ENCODE measurements at places on chromosomes 5 and 9.
A peak's percentile ranks its signal among the peaks of the same experiment; 100 is the strongest.

GRCh38 chr9:2281803-2282185 lies 266.6 kb downstream of the SMARCA2 start:
- no peak for DNase-seq

DNA sequence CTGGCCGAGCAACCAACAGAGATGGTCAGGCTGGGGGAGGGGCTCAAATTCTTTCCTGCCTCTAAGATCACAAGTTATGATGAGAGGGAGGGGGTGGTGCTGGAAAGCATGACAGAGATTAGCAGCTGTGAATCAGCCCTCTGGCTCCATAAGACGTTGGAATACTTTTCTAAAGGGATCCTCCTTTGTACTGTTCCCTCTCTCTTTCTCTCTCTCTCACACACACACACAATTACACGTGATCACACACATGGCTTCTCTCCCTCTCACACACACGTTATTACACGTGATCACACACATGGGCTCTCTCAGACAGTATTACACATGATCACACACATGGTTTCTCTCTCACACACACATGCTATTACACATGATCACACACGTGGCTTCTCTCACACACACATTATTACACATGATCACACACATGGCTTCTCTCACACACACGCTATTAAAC lies at the start of gene SLC45A2:
Gene SLC45A2 (minus strand): TSS at position 23 of the 454 bp plus-strand sequence. CDS start 110 bp downstream, outside the sequence.
- no peak for DNase-seq

GRCh38 chr5:181246276-181247049 lies 2.8 kb upstream of the RACK1 start:
- DNase-seq, result peak; percentile 72

DNA sequence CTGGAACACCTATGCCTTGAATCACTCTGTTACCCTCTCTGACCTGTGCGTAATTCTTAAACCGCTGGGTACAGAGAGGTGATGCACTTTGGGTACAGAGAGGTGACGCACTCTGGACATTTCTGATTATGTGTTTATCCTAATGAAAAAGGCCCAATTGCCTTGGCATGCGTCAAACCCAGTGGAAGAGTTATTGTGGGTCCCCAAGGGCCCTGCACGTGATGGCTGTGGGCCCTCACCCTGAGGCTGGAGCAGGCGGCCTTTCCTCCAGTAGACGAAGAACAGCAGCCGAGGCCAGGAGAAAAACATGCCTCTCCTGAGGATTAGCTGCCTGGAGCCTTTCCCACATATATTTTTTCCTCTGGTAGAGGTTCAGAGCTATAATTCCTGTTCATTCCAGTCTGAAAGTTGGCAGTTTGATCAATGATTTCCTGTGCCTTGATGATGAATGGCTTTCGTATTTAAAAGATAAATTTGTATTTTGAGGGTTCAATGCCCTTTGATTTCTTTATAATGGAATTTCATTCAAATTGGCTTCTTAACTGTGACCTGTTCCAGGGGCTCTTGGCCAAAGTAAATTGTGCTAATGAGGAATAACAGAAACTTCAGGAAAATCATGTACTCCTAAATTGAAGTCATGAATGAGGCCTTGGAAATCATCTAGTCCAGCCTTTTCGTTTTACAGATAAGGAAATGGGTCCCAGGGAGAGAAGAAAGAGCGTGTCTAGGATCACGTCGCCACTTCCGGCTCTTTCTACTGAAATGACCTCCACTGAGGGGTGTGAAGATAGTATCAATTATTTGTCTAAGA lies 22.8 kb downstream of the ACER2 start:
- DNase-seq, result no peak

DNA sequence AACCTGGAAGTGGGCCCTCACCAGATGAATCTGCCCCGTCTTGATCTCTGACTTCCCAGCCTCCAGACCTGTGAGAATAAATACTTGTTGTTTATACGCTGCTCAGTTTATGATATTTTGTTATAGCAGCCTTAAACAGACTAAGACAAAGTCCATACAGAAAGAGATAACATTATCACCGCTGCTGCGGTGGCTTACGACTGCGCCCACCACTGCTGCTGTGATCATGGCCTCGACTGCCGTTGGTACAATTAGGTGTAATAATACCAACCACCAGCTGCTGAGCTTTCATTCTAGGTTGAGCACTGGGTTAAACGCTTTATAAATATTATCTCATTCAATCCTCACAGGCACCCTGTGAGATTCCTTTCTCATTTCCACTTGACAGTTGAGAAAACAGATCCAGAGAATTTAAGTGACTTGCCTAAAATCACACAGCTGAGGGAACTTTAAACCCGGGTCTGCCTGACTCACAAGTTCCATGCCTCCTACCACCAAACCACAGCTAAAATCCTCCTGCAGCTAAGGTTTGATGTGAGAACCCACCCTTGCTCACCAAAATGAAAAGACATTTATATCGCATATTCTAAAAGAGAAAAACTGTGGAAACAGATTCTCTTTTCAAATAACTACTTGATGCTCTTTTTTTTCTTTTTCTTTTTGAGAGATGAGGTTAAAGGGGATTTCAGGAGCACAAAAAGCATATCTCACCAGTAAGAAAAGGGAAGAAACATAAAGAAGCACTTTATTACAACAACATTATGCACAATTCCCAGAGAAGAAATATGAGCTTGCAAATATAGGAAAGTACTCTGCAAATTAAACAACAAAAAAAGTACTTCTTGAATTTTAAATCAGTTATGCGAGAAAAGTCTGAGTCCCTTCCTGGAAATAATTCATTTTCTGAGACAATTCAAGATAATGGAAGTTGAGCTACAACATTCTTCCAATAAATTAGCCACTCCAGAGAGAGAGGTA lies 23.9 kb downstream of the GOLM1 start:
- no peak for DNase-seq

DNA sequence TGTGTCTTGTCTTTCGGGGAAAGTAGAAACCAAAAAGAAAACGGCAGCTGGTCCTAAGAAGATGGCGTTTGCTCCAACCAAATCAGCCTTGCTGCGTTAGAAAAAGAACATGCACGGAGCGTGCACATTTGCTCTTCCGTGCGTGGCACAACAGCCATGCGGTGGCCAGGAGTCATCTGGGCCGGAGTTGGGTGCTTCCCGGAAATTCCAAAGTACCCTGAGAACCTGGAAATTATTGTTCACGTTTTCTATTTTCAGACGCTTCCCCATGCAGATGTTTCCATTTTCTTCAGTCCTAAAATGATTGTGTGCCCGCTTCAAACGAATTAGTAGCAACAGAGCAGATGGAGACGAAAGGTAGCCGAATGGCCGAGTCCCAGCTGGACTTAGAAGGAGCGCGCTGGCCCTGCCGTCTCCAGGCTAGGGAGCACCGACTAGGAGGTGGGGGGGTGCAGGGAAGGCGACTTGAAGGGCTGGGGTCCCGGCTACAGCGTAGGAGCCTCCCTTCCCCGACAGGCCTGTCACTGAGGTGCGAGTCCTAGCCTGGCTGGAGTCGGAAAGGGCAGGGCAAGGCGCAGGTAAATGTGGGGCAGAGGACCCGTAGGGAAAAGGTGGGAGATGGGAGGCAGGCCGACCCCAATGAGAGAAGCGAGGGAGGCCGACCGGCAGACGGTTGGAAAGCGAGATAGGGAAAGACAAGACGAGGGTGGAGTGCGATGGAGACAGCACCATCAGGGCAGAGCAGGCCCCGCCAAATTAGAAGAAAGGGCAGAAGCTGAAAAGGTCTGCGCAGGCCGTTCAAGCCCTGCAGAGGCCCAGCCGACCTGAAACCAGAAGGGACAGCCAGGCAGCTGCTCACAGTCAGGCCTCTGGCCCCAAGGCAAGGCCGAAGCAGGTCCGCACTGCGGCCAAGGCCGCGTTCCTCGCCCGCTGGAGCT lies 1.4 kb downstream of the BARX1 start:
- DNase-seq, result no peak

DNA sequence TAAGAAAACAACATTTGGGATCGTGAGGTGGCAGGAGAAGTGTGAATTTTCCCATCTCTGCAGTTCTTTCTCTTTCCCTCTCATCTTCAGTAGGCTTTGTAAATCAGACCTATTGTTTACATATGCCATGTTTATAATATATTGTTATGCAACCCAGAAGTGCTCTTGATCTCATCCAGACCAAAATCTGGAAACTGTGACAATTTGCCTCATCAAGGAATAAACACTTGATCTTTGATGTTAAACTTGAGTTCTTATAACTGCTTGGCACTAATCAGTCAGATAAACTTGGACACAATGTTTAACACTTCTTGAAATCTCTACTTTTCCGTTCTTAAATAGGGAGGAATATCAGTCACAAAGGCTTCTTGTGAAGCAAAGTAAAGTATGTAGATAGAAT lies 384.7 kb downstream of the DMRT2 start:
- no peak for DNase-seq

- DNase-seq, result no peak
Measured at GRCh38 chr5:54404568-54404967, 50.9 kb upstream of the HSPB3 start.

DNA sequence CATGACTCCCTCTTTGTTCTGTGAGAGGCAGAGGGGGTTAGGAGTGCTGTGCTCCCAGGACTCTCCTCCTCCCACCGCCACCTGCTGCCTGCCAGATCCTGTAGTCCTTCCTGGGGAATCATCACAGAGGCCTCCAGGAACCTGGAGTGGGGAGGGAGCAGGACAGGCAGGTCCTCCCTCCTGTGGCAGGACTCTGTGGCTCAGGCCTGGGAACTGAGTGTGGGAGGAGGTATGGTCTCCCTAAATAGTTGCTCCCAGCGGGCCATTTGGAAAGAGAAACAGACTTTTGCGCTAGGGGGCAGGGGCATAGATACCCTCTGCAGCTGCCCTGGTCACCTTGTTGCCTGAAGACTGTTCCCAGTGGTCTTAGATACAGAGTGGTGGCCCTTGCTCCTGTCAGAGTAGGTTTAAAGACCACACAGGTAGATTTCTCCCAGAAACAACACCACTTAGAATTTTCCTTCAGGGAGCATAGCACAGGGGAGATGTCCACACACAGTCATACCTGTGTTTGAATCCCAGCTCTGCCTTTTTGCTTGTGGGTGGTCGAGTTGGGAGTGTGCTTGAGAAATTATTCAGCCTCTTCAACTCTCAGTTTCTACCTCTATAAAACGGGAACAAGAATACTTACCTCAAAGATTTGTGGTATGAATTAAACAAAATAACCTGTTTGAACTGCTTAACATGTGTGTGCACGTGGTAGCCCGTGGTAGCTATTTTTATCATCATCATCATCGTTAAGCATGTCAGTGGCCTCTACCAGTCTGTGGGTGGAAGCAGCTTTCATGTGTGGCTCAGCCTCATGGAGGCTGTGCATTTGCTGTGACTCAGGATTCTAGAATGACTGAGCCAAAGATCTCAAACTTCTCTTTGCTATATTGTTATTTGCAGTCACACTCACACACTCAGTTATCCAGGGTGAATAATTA lies 55.8 kb downstream of the SLC22A5 start:
- peak; percentile 82 for DNase-seq

GRCh38 chr5:136134653-136135052 lies 2.0 kb downstream of the SMAD5 start:
- DNase-seq, result no peak

DNA sequence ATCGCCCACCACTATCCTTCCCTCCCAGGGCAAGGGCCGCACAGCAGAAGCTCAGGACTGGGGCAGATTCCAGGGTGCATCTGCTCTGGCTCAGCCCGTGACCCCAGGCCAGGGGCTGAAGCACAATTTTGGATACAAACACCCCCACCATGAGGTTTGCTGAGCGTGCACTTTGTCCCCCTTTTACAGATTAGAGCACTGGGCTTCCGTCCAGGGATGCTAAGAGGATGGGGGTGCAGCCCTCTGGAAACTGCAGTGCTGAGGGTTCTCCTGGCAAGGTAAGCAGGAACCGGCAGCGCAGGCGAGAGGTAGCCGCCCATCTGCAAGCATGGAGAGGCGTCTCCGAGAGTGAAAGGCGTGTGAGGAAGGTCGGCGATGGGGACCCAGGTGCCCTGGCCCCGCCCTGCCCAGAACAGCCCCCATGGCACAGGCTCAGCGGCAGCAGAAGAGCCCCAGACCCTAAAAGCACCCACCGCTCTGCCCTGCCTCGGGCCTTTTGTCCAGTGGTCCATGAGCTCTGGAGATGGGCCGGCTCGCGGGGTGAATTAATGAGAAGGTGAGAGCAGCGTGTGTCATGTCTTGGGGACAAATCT lies 54.5 kb upstream of the OLFM1 start:
- no peak for DNase-seq

DNA sequence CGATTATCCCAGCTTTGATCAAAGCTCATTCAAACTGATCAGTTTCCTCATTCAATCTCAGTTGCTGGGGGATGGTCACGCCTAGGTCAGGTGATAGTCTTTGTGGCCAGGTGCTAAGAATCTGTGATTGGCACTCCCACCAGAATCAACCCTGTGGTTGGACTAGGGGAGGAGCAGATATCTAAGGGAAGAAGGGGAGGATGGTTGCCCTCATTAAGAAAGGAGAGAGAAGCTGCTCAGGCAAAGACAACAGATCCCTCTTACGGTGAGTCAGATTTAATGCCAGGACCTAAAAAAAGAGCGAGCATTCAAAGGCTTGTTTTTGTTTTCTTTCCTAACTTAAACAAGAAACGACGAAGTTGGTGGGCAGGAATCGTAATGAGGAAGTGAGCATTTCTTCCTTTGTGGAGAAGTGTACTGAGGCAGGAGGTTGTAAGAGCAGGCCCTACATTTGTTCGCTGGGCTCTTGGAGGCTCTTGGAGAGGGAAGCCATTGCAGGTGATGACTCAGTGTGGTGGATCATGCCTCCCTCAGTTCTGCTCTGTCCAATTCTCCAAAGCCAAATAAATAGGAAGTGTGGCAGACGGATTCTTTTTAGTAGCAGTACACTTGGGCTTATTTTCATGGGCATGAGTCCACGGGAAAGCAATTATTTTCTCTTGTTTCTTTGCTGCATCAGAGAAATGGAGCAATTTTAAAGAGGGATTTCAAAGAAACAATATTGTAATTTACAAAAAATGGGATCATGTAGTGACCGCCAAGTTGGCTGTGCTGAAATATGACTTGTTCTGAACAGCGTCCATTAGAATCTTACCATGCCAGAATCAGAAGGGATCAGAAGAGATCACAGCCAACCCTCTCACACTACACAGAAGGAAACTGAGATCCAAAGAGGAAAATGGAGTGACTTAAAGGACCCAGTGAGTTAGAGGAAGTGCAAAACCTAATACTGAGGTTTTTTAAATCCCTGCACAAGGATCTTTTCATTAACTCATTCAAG lies 18.7 kb upstream of the TGFBR1 start:
- no peak for DNase-seq

DNA sequence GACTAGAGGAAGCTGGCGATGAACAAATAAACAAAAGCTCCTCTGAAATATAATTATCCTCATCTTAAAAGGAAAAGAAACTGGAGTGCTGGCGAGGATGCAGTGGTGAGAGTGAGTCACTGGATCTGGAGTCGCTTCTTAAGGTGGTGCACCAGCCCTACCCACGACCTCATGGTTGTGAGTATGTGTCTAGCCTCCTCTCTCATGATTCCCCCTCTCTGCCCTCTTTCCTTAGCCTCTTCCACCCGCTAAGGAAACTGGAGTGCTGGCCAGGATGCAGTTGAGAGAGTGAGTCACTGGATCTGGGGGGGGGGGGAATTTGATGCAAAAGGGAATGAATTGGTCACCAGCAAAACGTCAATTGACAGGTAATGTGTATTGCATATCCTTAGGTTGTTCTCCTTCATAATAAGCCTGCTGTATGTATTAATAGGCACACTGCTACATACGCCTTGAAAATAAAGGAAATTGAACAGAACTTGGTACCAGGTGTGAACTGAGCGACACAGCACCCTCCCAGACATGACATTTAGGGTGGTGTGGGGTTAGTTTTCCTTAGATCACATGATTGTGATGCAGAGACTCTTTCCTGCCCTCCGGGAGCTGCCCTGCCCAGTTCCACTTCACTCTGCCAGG lies 36.3 kb upstream of the EBF1 start:
- DNase-seq, result no peak

- DNase-seq, result no peak
Measured at GRCh38 chr5:56819060-56819881, 3.9 kb downstream of the MAP3K1 start.

Data from CD4-positive, alpha-beta T cell treated with Interleukin-10 for 1 hour (primary cell).